Spinal cord (tissue), 10 donors: ENCODE measurements at places on chromosomes 12 and 14. TPM values are rescaled to one million over a fixed set of nuclear protein-coding genes. Genes with fewer than 3 reads are reported as not detected.

The SETD1B gene
- total RNA-seq: 4.1 TPM

DNA sequence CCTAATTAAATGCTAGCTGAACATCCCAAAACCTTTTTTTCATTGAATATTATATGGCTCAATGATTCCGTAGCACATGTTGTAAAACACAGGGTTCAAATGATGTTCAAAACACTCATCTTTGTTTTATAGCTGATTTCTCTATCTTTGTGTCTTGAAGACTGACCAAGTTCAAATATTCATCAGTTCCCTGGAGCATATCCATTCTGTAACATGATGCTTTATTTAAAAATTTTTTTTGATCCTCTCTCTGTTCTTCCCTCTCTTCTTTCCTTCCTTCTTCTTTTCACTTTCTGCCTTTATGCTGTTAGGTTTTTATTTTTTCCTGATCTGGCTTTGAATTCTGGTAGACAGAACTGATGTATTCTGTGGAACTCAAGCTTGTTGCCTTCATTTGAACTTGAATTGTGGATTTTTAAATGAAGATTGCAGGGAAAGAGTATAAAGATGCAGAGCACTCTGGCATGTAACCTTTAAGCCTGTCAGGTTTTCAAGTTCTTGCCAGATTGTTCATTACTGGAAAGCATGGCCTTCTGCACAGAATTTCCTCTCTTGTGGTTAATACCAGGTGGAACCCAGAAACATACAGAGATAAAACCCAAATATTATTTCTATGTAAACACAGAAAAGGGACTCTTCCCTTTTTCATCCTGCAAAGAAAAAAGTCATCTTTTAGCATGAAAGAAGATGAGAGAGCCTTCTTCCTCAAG, 39.5 kb downstream of the PROX2 start:
- DNase-seq: no peak
- no peaks in the 10 kb centered on the region for H3K27me3 ChIP-seq
- H3K4me1 ChIP-seq: no peaks in the 10 kb centered on the region

DNA sequence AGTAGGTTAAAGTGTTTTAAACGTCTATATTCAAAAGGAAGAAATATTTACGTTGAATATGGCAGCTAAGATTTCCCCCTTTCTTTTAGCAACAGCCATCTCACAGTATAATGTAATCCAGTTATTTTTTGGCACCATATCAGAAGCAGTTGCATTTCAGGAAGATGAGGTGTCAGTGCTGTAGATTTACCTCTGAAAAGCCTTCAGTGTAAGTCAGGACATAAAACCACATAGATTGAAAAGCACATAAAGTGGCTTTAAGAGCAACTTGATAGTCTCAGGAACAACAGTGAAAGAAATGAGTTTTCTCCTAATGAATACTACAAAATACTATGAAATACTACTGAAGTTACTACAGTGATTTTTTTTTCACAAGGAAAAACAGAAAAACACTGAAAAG, 6.9 kb downstream of the MLH3 start:
- H3K27ac ChIP-seq: no peak overlapping the region
- peaks cover 8% of the 10 kb centered on the region for H3K36me3 ChIP-seq
- no peak overlapping the region for H3K4me3 ChIP-seq
- DNase-seq: no peak
- H3K4me1 ChIP-seq: peaks cover 4% of the 10 kb centered on the region
- H3K27me3 ChIP-seq: no peaks in the 10 kb centered on the region

The LRIG3 gene
- 82.3 TPM for total RNA-seq

GRCh38 chr12:110776410-110776809, 33.7 kb upstream of the PPP1CC start:
- no peaks in the 10 kb centered on the region for H3K27me3 ChIP-seq
- H3K27ac ChIP-seq: no peak overlapping the region
- DNase-seq: no peak
- H3K4me1 ChIP-seq: no peaks in the 10 kb centered on the region
- H3K4me3 ChIP-seq: no peak overlapping the region
